CD8-positive, alpha-beta memory T cell (primary cell): ENCODE measurements at places on chromosomes 4 and X. TPM values are rescaled to one million over a fixed set of nuclear protein-coding genes. Genes with fewer than 3 reads are reported as not detected.
A peak's percentile ranks its signal among the peaks of the same experiment; 100 is the strongest.

DNA sequence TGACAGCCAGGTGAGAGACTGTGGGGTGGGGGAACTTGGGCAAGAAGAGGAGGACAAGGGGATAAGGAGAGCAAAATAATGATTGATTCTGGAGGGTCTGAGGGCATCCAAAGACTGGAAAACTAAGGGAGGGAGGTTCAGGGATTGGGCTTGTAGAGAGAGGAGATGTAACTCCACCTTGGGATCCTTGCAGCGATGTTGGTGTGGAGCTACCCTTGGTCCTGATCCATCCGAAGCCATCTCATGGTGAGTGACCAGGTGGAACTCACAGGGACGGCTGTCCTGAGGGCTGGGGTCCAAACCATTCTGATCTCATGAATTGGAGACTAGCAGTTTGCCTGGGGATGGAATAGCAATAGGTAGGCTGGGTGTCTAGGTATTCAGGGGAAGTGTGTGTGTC, 1.4 kb upstream of the RAB41 start:
- H3K27ac ChIP-seq: no peak overlapping the region
- H3K4me3 ChIP-seq: no peak overlapping the region
- no peaks in the 10 kb centered on the region for H3K36me3 ChIP-seq
- no peaks in the 10 kb centered on the region for H3K4me1 ChIP-seq

Gene POU4F2
- total RNA-seq: not detected

DNA sequence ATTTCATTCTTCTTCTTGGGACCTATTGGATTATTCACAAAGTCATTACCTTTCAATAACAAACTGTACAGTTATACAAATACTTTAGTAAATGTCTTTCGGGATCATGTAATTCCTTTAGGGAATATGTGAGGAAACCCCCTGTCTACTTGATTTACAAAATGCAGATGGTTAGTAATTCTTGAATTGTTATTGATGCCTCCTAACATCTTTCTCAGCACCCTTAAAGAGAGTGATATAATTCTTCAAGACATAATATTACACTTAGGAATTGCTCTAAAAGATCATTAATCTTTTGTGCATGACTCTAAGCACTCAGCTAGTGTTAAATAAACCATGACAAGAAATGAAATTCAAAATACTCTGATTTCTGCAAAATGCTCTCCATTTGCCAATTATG, 988.1 kb upstream of the HS3ST1 start:
- no peak for DNase-seq
- H3K36me3 ChIP-seq: no peaks in the 10 kb centered on the region
- H3K4me1 ChIP-seq: no peaks in the 10 kb centered on the region
- H3K27me3 ChIP-seq: no peaks in the 10 kb centered on the region

Gene GAGE13
- total RNA-seq: not detected

- H3K27me3 ChIP-seq: no peaks in the 10 kb centered on the region
- peak overlapping the region; percentile 91 for H3K27ac ChIP-seq
- H3K36me3 ChIP-seq: peaks cover 13% of the 10 kb centered on the region
- peak overlapping the region; percentile 61 for H3K4me3 ChIP-seq
These were observed 1.3 kb downstream of the NAF1 start for GRCh38 chr4:163165217-163166017.

- no peak overlapping the region for H3K4me3 ChIP-seq
- H3K27ac ChIP-seq: no peak overlapping the region
- DNase-seq: no peak
- no peaks in the 10 kb centered on the region for H3K36me3 ChIP-seq
- no peaks in the 10 kb centered on the region for H3K4me1 ChIP-seq
These were observed 29.3 kb upstream of the BCOR start for GRCh38 chrX:40127052-40127451.

DNA sequence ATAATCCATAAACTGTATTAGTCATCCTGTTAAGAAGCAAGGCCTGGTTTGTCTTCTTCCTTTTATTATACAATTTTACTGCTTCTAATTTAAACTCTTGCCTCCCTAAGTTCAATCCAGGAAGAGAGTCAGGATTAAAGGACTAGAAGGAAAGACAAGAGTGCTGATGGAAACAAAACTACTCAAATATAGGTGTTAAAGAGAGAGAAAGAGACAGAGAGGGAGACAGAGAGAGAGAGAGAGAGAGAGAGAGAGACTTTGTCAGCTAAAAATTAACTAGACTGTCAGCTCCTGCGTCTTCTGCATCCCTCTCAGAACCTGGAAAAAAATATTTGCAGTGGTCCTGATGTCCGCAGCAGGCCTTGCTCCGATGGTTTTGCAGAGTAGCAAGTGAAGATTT, 13.5 kb upstream of the FGG start:
- DNase-seq: no peak
- H3K4me1 ChIP-seq: no peaks in the 10 kb centered on the region
- no peaks in the 10 kb centered on the region for H3K36me3 ChIP-seq
- no peak overlapping the region for H3K27ac ChIP-seq

Gene MUC7
- total RNA-seq: not detected

Gene VCX3B
- not detected for total RNA-seq

Gene ART3
- total RNA-seq: not detected

- H3K27ac ChIP-seq: no peak overlapping the region
- no peaks in the 10 kb centered on the region for H3K27me3 ChIP-seq
- no peak overlapping the region for H3K4me3 ChIP-seq
- H3K36me3 ChIP-seq: no peaks in the 10 kb centered on the region
- H3K4me1 ChIP-seq: no peaks in the 10 kb centered on the region
These were observed 54.7 kb upstream of the TRPC5 start for GRCh38 chrX:112137276-112137675.

DNA sequence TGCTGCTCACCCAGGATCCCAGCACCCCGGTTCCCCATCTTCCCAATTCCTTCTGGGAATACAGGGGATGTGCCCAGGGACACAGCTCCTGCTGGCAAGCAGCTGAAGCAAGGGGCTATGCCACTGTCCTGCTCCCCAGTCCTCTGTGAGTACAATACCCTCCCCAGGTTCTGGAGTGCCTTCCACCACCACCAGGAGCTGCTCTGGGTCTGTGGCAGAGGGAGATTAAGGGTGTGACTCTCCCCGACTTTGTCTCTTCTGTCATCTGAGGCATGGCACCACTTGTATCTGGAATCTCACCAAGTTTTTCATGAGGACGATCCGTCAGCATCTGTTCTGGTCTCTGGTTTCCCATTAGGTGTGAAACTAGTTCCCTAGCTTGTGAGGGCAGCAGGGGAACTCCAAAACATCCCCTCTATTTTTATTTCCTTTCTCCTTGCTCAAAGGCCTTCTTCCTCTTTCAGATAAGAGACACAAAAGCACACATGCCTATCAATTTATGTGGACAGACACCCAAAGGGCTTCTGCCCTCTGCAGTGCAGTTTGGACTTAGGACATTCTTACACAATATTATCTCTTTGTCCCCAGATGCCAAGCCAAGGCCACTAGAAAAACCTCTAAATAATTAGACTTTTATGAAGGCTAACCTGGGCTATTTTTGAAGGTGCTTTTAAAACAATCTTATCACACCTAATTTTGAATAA, 26.8 kb downstream of the MGST2 start:
- no peak for DNase-seq
- H3K4me1 ChIP-seq: no peaks in the 10 kb centered on the region
- no peaks in the 10 kb centered on the region for H3K27me3 ChIP-seq
- H3K4me3 ChIP-seq: no peak overlapping the region
- no peak overlapping the region for H3K27ac ChIP-seq

GRCh38 chrX:78119521-78120227, 15.6 kb downstream of the PGK1 start:
- H3K36me3 ChIP-seq: peaks cover 60% of the 10 kb centered on the region
- H3K4me3 ChIP-seq: no peak overlapping the region
- H3K4me1 ChIP-seq: peaks cover 19% of the 10 kb centered on the region
- no peaks in the 10 kb centered on the region for H3K27me3 ChIP-seq
- DNase-seq: no peak

Gene BEND4
- 3.2 TPM for total RNA-seq

Gene COL4A5
- total RNA-seq: not detected

GRCh38 chr4:74499986-74500781, 55.2 kb downstream of the AREG start:
- H3K27ac ChIP-seq: no peak overlapping the region
- H3K4me3 ChIP-seq: no peak overlapping the region
- H3K4me1 ChIP-seq: no peaks in the 10 kb centered on the region
- H3K36me3 ChIP-seq: no peaks in the 10 kb centered on the region

DNA sequence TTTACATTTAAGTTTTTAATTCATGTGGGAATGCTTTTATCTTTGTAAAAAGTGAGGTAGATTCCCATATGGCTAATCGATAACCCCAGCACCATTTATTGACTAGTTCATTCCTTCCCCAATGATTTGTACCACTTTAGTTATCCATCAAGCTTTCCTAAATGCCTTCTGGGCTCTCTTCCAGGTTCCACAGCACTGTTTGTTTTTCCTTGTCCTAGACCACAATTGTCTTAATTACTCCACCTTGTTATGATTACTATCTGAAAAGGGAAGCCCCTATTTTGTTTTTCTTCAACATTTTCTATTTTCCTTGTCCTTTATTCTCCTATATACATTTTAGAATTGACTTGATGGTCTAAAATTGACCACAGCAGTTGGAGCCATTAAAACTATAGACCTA, 48.5 kb upstream of the GPRIN3 start:
- no peak overlapping the region for H3K27ac ChIP-seq
- DNase-seq: no peak
- H3K36me3 ChIP-seq: no peaks in the 10 kb centered on the region
- no peak overlapping the region for H3K4me3 ChIP-seq

DNA sequence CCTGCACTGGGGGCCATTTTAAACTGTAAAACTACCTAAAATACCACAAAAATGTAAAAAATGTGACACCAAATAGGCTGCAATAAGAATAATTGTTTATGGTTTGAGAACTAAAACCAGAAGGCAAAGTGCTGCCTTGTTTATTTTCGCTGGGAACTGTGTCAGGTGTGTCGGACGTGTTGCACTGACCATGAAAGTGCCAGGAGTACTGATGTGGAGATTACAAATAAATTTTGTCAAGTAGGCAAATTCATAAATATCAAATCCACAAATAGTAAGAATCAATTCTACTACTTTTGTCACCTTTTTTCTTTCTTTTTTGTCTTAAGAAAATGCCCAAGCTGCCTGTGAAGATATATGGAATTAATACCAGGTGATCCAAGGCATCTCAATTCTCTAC, 37.7 kb downstream of the PAPSS1 start:
- DNase-seq: no peak
- no peak overlapping the region for H3K27ac ChIP-seq
- no peaks in the 10 kb centered on the region for H3K4me1 ChIP-seq
- H3K36me3 ChIP-seq: peaks cover 6% of the 10 kb centered on the region

- H3K4me1 ChIP-seq: no peaks in the 10 kb centered on the region
- H3K27me3 ChIP-seq: no peaks in the 10 kb centered on the region
- no peak for DNase-seq
- no peaks in the 10 kb centered on the region for H3K36me3 ChIP-seq
- no peak overlapping the region for H3K4me3 ChIP-seq
These were observed 1187.6 kb downstream of the RPA4 start for GRCh38 chrX:98071331-98071730.

- no peak for DNase-seq
- H3K4me1 ChIP-seq: no peaks in the 10 kb centered on the region
- no peak overlapping the region for H3K4me3 ChIP-seq
- H3K27me3 ChIP-seq: no peaks in the 10 kb centered on the region
- peaks cover under 1% of the 10 kb centered on the region for H3K36me3 ChIP-seq
These were observed 76.6 kb downstream of the PRKX start for GRCh38 chrX:3636803-3637202.

DNA sequence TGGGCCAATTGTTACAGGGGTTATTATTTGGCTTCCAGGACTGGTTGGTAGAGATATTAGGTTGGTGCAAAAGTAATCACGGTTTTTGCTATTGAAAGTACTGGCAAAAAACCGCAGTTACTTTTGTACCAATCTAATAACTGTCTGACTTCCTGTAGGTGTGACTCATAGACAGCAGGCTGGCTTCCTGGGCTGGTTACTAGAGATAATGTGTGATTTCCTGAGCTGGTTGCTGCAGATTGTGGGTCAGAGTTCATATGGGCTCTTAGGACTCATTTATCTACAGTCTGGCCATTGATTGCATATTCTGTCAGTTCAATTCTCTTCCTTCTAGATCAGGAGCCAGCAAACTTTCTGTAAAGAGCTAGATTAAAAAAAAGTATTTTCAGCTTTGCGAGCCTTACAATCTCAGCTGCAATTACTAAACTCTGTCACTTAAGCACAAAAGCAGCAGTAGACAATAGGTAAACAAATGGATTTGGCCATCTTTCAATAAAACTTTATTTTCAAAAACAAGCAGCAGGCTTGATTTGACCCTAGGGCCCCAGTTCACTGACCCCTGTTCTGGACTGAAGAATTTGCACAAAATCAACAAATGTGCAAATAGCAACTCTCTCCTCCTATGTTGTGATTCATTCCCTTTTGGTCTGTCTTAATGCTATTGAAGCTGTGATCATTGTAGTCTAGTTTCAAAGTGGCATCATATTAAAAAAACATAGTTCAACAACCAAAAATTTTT, 50.8 kb upstream of the BOD1L1 start:
- no peaks in the 10 kb centered on the region for H3K27me3 ChIP-seq
- DNase-seq: no peak
- no peaks in the 10 kb centered on the region for H3K36me3 ChIP-seq
- no peak overlapping the region for H3K27ac ChIP-seq

Gene PLXNA3
- 34.1 TPM for total RNA-seq

GRCh38 chr4:22434895-22435294, 81.0 kb downstream of the ADGRA3 start:
- H3K4me3 ChIP-seq: no peak overlapping the region
- no peaks in the 10 kb centered on the region for H3K4me1 ChIP-seq
- H3K27me3 ChIP-seq: no peaks in the 10 kb centered on the region
- H3K27ac ChIP-seq: no peak overlapping the region
- no peak for DNase-seq

- H3K27ac ChIP-seq: no peak overlapping the region
- no peaks in the 10 kb centered on the region for H3K36me3 ChIP-seq
- no peaks in the 10 kb centered on the region for H3K27me3 ChIP-seq
- DNase-seq: no peak
These were observed 125.3 kb upstream of the CLNK start for GRCh38 chr4:10809905-10810304.

Gene EPGN
- not detected for total RNA-seq

Gene TRIM61
- total RNA-seq: 2.7 TPM

GRCh38 chr4:82381235-82381634, 7.4 kb upstream of the HNRNPD start:
- no peaks in the 10 kb centered on the region for H3K36me3 ChIP-seq
- no peak overlapping the region for H3K4me3 ChIP-seq
- no peaks in the 10 kb centered on the region for H3K27me3 ChIP-seq
- no peak for DNase-seq

DNA sequence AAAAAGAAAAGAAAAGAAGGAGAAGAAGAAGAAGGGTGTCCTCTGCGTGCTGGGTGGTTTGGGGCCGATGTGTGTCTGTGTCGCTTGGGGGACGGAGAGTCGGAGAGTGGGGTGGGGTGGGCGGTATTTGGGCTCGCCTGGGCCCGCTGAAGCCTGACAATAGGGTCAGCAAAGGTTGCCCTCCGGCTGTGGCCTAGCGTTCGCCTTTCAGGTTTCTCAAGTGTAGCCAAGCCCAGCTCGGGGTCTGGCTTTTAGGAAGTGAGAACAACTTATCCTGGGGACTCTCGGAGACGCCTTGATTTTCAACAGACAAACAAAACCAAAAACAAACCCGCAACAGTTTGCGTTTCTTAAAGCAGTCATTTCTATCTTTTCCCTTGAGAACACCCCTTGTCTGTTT, 4.1 kb upstream of the SOX3 start:
- no peaks in the 10 kb centered on the region for H3K4me1 ChIP-seq
- H3K27ac ChIP-seq: no peak overlapping the region
- no peaks in the 10 kb centered on the region for H3K27me3 ChIP-seq
- H3K36me3 ChIP-seq: no peaks in the 10 kb centered on the region
- DNase-seq: no peak

Gene EREG
- not detected for total RNA-seq
